Left lung (tissue), 14 donors: ENCODE measurements at places on chromosomes 2 and 18. TPM values are rescaled to one million over a fixed set of nuclear protein-coding genes. Genes with fewer than 3 reads are reported as not detected.
A peak's percentile ranks its signal among the peaks of the same experiment; 100 is the strongest.

GRCh38 chr2:172233987-172234715 is 131.5 kb upstream of the DLX2 start:
- DNase-seq = no peak

DNA sequence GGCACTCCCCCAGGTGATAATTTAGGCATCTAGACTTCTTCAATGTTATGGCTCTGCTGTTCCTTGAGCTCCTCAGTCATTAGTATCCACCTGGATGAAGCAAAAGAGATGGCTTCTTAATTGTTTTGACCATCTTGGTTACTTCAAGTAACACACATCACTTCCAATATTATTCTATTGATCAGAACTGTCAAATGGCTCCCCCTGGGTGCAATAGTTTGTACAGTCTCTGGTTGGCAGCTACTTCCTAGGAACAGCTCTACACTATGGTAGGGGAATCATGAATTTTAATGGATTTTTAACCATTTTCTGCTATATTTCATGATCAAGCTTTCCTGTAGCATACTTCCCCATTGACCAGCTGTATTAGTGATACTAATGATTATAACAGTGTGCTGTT is 157.0 kb downstream of the NYAP2 start:
- no peak for DNase-seq

DNA sequence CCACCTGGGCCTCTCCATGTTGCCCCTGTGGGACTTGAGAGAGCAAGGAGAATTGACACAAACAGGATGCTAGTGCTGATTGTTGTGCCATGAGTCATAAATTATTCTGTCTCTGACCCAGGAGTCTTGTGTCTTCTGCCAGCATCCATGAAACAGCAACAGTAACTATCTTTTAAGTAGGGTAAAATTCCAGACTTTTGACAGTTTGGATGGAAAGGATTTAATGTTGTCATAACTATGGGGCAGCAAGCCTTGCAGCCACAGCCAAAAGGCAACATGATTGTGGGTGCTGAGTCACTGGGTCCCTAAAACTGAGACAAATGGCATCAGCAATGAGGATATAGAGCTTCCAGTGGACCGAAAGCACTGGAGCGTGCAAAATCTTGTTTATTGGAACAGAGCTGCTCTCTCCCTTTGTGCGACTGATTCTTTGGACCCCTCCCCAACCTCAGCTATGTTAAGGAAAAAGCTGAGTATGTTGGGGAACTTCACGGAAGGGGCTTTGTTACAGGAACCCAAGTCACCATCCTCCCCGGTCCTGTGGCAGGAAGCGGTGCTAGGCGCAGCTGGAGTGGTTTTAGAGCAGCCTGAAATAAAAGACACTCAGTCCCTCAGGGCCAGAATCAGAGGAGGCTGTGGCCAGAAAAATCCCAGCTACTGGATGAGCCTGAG is 9.6 kb upstream of the ITPRIPL1 start:
- no peak for DNase-seq

- no peak for DNase-seq
These were observed 311.9 kb downstream of the NRXN1 start for GRCh38 chr2:50719837-50720696.

- no peak for DNase-seq
These were observed 2120.4 kb upstream of the PIK3C3 start for GRCh38 chr18:39834636-39835035.

DNA sequence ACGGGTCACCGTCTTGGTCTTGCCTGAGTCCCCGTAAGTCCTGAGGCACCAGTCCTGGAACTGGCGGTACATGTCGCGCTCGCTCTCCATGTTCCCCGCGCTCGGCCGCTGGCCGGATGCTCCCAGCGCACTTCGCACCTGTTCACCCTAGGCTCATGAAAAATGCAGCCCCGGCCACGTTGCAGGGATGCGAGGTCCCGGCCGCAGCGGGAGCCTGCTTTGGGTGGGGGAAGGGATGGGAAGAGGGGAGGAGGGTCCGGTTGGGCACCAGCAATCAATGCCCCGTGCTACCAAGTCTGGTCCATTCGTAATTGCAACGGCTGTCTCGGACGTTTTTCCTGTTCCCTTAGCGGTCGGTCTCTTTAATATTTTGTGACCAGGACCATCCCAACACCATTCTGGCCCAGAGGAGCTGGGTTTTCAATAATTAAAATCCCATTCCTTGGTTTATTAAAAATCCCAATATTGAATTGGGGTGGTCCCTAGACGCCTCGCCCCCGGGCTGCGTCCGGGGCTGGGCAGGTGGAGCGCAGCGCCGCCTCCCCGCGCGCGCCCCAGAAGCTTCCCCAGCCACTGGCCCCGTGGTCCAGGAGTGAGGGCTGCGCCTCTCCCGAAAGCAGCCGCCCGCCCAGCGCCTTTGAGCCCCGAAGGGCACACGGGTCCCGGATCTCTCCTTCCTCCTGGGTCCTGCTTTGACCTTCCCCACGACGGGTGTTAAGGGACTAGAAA is 1.4 kb downstream of the NOL4 start:
- peak; percentile 13 for DNase-seq

DNA sequence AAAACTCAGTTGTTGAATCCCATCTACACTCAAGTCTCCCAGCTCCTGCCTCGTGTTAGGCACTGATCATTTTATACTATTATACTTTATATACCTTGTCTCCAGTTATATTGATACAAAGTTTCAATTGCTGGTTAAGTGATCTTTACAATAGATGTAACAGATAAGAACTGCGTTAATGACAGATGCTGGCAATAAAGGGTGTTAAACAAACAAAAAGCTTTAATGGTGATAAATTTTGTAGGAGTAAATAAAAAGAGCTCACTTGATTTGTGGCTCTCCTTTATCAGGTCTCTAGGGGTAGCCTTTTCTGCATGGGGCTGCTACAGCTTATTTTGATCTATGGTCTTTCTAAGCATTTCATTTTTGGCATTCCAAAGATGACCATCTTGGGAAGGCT is 106.9 kb upstream of the GAREM1 start:
- no peak for DNase-seq

DNA sequence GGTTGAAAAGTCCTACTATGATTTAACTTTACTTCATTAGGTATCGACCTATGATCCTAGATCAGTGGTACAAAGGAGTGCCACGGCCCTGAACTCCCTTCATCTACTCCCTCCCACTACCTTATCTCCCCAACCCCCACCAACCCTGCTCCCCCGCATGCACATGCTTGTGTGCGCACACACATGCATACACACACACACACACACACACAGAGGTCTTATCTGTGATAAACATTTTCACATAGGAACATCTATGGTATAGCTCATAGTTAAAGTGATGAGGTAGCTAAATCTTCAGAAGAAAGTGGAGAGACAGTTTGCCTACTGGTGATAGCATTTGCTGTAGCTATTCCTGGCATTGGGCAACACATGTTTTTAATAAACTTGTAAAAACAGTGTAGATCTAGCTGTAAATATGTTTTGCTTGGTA is 471.3 kb downstream of the ZEB2 start:
- peak; percentile 9 for DNase-seq

DNA sequence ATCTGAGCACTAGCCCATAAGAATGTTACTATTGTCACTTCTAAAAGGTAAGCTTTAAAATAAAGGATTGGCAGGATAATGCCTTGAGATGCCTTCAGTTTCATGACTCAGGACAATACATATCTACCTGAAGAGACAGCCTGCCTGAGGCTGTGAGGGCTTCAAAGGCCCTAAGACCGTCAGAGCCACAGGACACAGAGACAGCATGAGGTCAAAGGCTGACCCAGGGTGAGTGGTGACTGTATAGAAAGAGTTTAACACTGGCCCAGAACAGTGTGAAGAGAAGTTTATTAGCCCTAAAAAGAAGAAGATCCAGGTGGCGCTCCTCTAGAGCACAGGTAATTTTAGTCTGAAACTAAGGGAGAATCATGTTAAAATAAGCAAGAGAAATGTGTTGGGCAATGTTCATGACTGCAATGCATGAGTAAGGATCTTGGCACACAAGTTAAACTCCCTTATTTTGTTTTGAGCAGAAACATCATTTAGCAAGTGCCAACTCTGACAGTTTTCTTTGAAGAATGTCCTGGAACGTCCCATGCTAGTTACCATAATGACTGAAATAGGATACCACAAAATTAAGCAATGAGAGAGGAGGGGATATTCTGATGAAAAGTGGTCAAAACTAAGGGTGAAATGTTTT is 78.1 kb upstream of the FAM110C start:
- no peak for DNase-seq

DNA sequence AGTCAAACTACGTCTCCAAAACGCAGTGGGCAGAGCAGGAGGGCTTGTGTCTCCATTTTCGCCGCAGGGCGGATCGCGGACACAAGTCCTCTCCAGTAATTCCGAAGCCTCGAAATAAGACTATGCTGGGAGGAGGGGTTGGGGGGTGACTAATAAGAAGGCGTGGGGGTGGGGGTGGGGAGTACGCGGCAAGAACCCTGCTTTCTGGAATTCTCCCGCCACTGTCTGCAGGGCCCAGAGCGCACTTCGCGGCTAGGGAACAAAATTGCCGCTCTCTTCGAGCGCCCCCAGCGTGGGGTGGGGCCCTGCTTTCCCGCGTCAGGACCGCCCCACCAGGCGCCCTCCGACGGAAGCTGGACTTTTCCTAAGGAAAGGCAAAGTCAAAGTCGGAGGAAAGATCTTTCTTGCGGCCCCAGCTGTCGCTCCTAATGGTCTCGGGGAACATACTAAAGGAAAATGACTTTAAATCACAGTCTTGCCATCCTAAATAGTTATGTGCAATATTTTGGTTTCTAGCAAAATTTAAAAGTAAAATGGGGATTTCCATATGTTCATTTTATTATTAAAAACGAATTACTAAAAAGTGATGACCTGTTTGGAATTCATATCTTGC is 11.9 kb downstream of the NR4A2 start:
- no peak for DNase-seq

DNA sequence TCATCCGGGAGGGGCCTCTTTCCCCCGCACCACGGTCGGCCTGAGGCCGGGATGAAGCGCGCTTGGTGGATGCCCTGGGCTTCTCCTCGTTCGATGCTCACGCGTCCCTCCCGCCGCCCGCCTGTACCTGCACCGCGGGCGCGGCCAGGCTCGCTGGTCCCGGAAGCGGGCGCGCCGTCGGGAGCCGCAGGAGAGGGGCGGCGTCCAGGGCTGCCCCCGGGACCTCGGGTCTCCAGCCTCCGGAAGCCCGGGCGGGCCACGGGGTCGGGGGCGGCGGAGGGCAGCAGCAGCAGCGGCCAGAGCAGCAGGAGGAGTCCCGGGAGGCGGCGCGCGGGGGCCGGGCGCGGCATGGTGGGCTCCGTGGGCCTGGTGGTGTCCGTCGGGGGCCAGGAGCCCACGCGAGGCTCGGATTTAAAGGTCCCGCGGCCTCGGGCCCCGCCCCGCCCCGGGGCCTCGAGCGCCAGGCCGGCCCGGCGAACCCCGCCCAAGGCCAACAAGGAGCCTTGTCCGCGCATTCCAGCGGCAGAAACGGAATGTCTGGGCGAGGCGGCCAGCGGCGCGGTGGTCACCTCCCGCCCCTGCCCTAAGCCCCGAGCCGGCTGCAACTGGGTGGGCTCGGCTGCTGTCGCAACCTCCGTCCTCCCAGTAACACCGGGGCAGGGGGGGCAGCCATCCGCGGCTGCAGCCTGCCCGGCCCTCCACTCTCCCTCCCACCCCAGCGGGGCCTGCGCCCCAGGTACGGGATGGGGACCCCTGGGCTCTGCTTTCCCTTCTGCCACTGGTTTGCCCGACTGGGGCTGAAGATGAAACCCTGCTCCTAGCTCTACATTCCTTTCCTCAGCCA is at the start of gene MATN3:
Gene MATN3, minus strand, starts transcription at position 387 of the 844 bp plus-strand sequence. Its CDS starts 37 bp downstream, at position 350.
- peak; percentile 44 for DNase-seq

- no peak for DNase-seq
These were observed 9.2 kb upstream of the MAP4K4 start for GRCh38 chr2:101688261-101688660.

- peak; percentile 70 for DNase-seq
These were observed 41.1 kb downstream of the MYO7B start for GRCh38 chr2:127576433-127577207.

DNA sequence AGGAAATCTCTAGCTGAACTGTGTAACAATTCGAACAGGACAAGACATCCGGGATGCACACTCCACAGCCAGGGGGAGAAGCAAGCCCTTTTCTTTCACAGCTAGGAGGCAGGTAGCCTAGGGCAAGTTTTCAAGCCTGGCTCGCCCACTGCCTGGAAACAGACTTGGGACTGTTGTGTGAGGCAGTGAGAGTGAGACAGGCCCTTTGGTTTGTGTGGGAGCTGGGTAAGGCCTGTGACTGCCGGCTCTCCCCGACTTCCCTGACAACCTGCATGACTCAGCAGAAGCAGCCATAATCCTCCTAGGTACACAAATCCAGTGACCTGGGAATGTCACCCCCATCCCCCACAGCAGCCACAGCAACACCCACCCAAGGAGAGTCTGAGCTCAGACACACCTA is 179.7 kb downstream of the WDPCP start:
- DNase-seq = no peak

DNA sequence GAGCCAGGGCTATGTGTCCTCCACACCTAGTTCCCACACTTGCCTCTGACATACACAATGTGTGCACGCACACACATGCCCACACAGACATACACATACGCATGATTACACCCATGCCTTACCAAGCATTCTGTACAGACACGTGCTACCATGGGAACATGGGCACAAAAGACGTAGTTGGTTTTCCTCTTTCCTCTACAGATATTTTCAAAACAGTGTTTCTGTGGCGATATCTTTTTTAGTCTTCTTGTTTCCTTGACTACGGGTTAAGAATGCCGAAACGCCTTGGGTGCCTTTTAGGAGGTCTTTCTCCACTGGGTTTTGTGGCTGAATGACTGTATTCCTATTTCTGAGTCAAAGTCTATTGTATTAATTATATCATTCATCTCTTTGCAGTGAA is 75.5 kb upstream of the SPTBN1 start:
- DNase-seq = no peak

DNA sequence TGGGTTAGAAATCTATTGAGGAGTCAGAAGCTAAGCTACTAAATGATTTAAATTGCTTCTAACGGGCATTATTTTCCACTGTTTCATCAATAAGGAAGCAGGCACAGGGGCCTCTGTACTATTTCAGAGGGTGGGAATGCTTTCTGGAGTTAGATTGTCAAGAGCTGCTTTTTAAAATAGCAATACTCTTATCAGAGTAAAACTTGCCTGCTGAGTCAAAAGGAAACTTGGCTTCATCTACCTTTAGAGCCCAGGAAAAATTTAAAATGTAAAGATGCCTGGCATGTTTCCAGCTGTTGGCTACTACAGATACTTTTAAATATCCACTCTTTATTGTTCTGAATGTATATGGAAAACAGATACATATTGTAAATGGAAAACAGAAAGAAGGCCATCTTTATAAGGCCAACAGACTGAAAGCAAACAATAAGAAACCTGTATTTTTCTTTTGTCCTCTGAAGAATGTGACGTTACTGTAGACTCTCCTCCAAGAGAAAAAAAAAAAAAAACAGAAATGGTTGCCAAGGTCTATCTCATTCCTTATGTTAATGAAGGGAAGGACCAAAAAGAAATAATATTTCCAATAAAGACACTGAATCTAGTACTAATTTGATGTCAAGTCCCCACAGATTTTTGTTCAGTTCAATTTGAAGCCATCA is 79.1 kb downstream of the FIGN start:
- no peak for DNase-seq

TFPI gene
- 188 TPM for polyA plus RNA-seq

ARHGAP28 gene
- 177 TPM for polyA plus RNA-seq
